ENCODE measurements at places on chromosomes 16 and 17.
A peak's percentile ranks its signal among the peaks of the same experiment; 100 is the strongest.

- no peak for DNase-seq
These were observed 19.5 kb downstream of the MPHOSPH6 start for GRCh38 chr16:82150549-82150948.

DNA sequence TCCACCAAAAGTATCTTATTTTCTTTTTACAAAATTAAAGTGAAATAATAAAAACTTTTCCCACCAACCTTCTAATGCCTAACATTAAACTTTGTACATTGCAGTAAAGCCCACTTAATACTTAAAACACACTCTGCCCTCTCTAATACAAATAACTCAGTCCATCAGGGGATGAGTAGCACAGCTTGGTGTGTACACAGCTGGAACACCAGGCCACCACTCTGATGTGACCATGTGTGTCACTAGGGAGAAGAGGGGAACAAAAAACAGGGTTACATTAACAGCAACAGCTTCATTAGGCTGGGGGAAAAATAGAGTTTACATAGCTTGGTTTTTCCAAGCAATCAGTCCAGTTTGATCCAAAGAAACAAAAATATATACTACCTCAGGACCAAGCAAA, 295.0 kb downstream of the CEP112 start:
- no peak for DNase-seq

DNA sequence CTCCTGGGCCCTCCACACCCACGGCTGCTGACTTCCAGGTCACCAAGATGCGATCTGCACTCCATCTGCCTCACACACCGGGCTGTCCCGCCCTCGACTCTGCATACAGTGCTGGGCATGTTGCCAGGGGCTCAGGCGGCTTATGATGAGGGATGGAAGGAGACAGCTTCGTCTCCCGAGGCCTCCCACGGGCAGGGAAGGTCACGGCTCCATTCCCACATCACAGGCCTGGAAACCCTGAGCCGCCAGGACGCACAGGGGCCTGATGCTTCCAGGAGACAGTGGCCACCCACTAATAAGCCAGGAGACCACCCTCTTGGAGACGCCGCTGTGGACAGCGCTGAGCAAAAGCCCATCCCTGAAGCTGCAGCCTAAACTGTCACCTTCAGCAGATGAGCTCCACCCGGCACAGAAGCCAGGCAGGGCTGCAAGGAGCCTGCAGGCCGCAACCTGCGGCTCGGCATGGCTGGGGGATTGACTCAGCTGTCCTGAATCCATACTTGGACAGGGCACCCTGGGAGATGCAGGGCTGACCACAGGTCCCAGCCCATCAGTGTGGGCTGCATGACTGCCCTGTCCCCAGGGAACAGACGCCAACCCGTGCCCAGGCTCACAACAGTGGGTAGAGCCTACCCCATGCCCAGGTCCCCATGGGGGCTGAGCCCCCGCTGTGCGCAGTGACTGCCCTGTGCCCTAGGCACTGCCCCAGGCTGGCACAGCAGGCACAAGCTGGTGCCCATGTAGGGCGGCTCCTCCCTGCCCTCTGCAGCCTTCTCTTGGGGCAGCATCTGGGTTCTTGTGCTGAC, 34.4 kb downstream of the SLC7A5 start:
- DNase-seq = peak; percentile 29

- no peak for DNase-seq
These were observed 226.2 kb upstream of the ZFHX3 start for GRCh38 chr16:73274140-73274539.

- no peak for DNase-seq
These were observed 390.4 kb downstream of the SHISA9 start for GRCh38 chr16:13291591-13292333.

- DNase-seq = no peak
These were observed 83.3 kb upstream of the GPRC5B start for GRCh38 chr16:19967963-19968362.

- no peak for DNase-seq
These were observed 9.7 kb downstream of the SPNS3 start for GRCh38 chr17:4443476-4443875.

DNA sequence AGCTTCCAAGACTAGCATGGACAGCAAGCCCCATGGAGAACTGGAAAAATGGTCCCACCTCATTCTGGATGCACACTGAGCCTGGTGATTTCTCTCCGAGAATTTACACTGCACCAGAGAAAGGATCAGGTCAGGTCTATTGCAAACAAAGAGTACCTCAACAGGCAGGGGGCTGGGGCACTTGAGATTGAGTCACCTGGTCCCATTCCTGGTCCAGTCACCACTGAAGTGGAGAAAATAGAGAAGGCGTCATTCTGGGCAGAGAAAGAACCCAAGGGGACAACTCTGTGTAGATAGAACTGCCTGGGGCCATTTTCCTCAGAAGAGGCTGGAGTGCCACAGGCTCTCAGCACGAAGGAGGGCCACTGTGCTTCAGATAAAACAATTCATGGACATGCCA, 38.4 kb downstream of the CENPV start:
- DNase-seq = no peak

DNA sequence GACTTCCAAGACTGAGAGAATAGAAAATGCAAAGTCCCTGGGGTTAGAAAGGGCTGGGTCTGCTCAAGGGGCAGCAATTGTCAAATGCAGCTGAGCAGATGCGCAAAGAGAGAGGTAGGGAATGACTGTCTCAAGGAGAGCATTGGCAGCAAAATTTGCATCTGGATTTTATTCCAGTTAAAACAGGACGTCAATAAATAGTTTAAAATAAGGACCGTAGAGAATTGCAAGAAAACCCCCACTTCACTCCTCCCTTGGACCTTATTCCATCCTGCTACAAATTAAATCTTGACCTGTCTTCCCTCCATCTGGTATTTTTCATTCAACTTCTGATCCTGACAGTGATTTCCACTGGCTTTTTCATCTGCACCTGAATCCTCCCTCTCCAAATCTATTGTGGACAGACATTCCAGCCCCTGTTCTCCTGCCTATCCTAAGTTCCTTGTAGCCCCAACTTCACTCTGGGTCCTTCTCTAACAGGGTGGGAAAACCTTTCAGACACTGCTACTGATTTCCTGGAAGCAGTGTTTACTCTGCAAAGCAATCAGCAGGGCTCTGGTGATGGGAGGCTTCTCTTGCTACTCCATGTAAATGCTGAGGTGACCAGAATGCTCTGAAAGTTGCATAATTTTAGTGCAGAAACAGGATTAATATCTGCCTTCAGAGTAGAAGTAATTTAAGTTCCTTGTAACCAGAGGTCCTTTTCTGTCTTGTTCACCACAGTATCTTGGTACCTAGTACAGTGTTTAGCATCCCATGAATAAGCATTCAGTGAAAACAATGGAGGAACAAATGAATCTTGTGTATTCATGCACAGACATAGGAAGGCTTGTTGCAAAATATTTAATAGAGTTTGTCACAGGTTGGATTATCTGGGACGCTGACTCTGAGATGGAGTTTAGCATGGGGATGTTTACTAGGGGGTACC, 79.2 kb downstream of the CDH11 start:
- no peak for DNase-seq

- DNase-seq = no peak
These were observed 12.0 kb downstream of the CYBC1 start for GRCh38 chr17:82438401-82439193.

DNA sequence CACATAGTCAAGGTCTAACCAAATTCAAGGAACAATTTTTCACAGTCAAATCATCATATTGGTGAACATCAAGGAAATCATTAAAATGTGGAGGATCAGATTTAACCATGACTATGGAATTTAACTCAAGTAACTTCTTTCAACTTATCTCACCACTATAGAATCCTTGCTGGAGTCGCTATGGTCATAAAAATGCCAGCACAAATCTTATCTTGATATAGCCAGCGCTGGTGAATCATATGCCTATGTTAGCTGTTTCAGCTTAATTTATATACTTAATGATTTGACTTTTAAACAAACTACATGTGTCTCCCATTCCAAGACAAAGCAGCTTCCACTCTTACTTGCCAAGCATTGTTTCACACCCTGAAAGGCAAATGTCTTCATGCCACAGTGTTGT, 416.4 kb downstream of the CDH11 start:
- DNase-seq = no peak

GRCh38 chr16:54335230-54335629, 48.6 kb upstream of the IRX3 start:
- DNase-seq = peak; percentile 11

GRCh38 chr17:39950871-39951348, 11.9 kb upstream of the GSDMA start:
- peak; percentile 11 for DNase-seq

- no peak for DNase-seq
These were observed 821 bp downstream of the C16orf86 start for GRCh38 chr16:67667453-67667816.

DNA sequence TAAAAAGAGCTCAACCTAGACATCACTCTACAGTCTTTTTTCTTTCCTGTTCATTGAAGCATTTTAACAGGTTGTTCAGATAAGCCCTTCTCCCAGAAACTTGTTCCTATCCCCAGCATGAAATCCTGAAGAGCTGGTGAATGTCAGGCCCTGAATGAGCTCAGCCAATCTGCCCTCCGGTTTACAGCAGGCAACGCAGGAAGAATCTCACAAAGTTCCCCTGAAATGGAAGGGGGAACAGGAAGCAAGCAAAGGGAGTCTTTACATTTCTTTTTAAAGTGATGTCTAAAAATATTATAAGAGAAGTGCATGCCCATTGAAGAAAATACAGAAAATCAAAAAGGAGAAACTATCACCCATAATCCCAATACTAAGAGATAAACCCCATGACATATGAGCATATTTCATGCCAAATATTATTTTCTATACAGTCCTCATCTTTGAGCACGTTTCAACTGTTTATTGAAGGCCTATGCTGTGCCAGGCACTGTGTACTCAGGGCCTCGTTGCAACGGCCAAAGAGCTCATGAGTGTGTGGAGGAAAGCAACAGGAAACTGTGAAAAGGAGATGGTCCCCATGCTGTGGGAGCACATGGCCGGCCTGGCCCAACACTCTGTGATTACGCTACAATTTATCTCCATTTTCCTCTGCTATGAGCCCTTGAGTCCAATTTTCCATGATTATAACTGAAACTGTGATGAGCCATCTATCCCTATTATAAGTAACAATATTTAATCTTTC, 5.7 kb downstream of the TK2 start:
- no peak for DNase-seq

GRCh38 chr16:82754716-82755513, 128.1 kb downstream of the CDH13 start:
- no peak for DNase-seq

- no peak for DNase-seq
These were observed 807.0 kb upstream of the SOX9 start for GRCh38 chr17:71313866-71314265.

- DNase-seq = no peak
These were observed 41.5 kb upstream of the ETV4 start for GRCh38 chr17:43587647-43588046.

DNA sequence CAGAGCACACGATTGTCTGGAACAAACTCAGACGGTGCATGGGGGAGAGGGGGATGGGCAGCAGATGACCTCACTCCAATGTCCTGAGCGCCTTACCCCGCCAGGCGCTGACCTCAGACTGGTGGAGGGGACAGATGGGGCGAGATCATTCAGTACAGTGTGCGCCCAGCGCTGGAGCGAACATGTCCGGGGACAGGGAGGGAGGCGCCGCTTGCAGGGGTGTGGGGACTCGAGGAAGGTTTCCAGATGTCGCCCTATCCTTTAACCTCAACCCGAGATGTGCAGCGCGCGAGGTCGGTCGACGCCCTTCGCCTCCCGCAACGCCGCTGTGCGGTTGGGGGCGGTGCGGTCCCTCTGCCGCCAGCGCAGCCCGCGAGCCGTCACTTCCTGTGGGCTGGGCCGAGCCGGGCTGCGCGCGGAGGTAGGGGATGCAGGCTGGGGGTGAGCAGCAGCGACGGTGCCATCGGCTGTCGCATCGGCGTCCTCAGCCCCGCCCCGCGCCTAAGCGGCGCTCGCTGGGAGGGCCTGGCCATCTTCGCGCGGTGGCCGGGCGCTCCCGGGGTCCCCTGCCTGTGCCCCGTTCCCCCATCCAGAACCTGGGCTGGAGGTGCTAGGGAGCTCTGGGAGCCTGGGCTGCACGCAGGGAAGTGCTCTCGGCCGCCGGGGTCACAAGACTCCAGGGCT, 5.3 kb upstream of the CDR2L start:
- DNase-seq = peak; percentile 48

DNA sequence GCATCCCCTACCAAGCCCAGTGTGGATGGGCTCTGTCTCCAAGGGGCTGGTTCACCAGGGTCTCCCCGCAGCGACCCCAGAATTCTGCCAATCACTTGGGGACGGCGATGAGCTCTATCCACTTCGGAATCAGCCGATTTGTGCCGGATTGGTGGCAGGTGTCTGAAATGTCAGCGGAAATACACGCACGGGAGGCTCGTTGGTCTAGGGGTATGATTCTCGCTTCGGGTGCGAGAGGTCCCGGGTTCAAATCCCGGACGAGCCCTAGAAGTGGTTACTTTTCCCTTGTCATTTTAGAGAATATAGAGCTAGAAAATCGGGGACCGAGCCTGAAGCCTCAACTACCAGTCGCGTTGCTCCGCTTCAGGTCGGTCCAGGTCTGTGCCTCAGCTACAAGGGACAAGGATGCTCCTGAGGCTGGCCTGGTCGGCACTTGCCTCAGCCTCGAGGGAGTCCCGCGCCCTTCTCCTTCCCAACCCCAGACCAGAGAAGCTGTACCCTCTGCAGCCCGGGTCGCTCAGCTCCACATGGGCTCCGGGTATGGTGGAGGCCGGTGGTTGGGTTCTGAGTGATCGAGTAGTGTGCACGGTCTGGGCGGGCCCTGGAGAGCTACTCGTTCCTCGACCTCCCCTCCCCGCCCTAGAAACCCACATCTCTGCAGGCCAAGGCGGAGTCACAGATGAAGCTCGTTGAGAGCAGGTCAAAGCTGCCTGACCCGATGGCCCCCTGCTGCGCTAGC, 16.0 kb upstream of the OR1F1 start:
- no peak for DNase-seq

- DNase-seq = peak; percentile 87
These were observed 35.0 kb downstream of the ZCCHC14 start for GRCh38 chr16:87457709-87458423.

DNA sequence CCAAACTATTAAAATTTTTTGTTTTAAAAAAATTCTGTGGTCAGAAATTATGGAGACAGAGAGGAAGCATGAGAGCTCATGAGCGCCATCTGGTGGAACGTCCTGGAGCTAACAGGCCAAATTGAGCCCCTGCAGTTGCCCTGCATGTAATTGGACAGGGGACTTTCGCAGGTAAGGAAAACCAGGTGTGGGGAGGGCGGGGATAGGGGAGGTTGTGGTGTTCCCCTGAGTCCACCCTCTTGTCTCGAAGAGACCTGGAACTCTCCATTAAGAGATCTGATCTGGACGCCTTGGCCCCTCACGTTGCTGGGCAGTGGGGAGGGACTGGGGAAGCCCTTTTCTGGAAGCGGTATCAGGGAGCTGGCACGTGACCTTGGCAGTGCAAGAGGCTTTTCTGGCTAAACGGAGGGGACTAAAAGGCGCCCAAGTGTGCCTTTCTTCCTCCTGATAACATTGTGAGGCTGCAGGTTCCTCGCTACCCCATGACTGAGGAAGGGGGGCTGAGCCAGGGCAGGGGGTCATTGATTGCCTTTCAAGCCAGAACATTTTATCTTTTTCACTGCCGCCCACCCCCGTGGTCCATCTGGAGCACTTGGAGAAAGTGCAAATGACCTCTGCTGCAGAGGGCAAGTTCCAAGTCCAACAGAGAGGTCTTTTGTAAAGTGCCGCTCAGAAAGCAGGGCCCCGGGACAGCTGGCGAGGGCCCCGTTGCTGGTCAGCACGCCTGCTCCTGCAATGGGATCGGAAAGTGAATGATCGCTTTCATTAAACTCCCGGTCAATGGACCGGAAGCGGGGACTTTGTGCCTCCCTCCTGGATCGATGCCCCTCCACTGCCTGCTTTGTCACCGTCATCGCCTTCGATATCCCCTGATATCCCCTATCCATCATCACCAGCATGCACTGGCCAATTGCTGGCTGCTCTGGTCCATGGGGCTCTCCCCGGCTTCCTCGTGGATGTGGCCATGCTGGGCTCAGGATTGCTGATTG, 18.4 kb downstream of the PDILT start:
- DNase-seq = peak; percentile 62

All from fibroblast of pulmonary artery (primary cell).